Pancreas (tissue), 10 donors: ENCODE measurements at places on chromosomes 7 and 10. TPM values are rescaled to one million over a fixed set of nuclear protein-coding genes. Genes with fewer than 3 reads are reported as not detected.
A peak's percentile ranks its signal among the peaks of the same experiment; 100 is the strongest.

DNA sequence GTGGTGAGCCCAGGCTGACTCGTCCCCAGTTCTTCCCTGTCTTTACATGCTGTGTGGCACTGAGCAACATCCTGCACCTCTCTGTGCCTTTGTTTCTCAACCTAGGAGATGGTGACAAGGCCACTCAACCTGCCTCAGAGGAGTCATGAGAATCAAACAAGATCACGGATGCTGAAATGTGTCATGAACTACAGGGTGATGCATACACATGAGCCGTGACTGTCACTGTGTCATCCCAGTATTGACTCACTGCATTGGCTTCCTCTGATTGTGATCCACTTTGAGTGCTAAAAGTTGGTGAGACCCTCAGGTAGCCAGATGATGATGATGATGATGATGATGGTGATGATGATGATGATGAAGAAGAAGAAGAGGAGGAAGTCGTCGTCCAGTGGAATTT, 11.5 kb downstream of the C10orf71 start:
- no peak for DNase-seq

GRCh38 chr10:33638374-33638773, 303.9 kb upstream of the NRP1 start:
- no peak for DNase-seq

DNA sequence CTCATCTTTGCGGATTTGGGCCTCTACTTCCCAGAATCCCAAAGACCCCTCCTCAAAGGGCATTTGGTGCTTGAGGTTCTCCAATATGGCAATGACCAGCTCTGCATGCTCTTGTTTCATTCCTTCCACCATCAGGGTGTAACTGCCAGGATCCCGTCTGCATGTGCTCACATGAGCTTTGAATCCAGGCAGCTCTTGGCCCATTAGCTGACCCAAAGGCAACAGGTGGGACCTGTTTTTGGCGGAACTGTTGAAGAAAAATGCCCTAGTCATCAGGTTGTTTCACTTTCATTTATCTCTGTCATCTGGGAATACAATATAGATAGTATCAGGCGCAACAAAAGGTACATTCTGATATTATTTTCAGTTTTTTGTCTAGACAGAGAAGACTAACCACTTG, 159.1 kb upstream of the TCF7L2 start:
- no peak for DNase-seq

The WIPF3 gene
- 1.6 TPM for polyA plus RNA-seq

GRCh38 chr10:29252811-29253689, 35.8 kb upstream of the LYZL1 start:
- no peak for DNase-seq

DNA sequence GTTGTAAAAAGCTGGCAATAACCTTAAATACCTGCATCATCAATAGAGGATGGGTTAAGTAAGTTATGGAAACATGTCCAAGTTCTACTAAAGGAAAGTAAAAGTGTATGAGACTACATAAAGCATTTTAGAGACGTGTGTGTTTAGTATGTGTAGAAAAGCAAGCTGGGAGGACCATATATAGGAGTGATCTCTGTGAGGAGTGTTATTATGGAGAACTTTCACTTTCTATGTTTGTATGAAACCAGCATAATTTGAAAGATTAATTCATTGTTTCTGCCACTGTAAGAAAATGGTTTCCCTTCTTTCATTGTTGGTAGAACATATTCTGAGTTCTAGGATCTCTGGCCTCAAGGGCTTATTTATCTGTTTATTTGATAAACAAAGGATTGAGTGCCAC, 19.2 kb upstream of the PDLIM1 start:
- DNase-seq = no peak

- no peak for DNase-seq
These were observed 3.3 kb downstream of the IMMP2L start for GRCh38 chr7:111558991-111559390.

DNA sequence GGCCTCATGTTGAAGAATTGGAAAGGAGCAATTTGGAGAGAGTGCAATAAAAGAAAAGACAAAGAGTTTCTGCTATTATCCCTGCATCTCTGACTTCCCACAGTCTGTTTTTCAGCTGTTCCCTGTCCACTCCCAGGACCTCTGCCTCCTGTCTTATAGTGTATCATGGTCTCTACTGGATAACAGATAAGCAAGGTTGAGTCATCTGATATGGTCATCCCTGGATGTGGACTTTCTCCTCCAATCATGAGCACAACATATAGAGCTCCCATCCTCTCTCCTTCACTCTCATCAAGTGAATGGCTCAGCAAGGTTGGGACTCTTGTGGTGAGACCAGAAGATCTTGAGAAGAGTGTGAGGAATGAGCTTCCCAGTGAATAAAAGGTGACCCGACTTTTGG, 123.1 kb downstream of the PLCE1 start:
- DNase-seq = no peak

The ATP6V0A4 gene
- 0.23 TPM for polyA plus RNA-seq

- DNase-seq = no peak
These were observed 125.4 kb downstream of the KCNMA1 start for GRCh38 chr10:77512219-77512578.

DNA sequence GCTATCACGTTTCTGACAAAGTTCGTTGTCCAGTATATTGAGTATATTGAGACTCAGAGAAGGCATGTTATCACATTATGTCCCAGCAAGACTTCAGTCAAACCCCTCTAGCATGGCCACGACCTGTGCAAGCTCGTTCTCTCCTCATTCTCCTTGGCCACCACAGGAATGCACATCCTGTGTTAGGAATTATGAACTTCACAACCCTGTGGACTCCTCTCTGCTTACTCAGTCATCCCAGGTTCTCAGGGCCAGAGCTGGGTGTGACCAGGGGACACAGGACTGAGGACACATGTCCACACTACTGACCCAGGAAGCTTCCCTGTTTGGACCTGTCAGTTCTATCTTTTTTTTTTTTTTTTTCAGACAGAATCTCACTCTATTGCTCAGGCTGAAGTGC, 4.4 kb downstream of the SH2D4B start:
- DNase-seq = no peak

DNA sequence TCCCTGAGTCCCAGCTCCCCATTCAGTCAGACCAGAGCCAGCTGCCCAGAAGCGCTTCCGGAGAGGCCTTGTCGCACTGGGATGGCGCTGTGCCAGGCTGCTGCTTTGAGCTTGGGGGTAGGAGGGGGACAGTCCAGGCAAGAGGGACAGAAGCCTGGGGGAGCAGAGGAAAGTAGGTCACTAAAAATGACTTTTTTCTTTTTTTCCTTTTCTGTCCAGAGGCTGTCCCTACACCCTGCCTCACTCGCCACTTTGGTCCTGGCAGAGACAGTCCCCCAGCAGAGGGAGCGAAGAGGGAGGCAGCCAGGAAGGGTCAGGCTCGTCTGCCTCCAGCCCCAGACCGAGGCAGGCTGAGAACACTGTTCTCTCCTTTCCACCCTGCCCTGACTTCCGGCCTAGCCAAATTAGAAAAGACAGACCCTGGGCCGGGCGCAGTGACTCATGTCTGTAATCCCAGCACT, 15.8 kb upstream of the TRIM8 start:
- peak; percentile 76 for DNase-seq

The TMEM184A gene
- polyA plus RNA-seq = 58.9 TPM

GRCh38 chr7:125184801-125185200, 255.2 kb upstream of the POT1 start:
- DNase-seq = no peak

The HTRA1 gene
- polyA plus RNA-seq = 19.2 TPM

The PNLIPRP2 gene
- polyA plus RNA-seq = 1,594 TPM

The OGDHL gene
- 9.2 TPM for polyA plus RNA-seq

DNA sequence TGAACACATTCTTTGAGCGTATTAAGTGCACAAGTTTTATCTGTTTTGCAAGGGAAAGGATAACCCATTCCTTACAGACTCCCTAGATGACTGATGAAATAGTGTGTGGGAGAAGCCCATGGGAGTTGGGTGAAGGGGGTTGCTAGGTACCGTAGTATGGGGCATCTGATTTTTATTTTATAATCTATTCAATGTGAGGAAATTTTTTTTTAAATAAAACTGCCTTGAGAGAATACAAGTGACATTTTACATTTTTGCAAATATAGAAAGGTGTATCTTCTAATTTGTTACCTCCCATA, 1.4 kb downstream of the BTAF1 start:
- no peak for DNase-seq

The TMEM26 gene
- 0.14 TPM for polyA plus RNA-seq

The CAMK2G gene
- polyA plus RNA-seq = 18.4 TPM

The HTR7 gene
- not detected for polyA plus RNA-seq

DNA sequence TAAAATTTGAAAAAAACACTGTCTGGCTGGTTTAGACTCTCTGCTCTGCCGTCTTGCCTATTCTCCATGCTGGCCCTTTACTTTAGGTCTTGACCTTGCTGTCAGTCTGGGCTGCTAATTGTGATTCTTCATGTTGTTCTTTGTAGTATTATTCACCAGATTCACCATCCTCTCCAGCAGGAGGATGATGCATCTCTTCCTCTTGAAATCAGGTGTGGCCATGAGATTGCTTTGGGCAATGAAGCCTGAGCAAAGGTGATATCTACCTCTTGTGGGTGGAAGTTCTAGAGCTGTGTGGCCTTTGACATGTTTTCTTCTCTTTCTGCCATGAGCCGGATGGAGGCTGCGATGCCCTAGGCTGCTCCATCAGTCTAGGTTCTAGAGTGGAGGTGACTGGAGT, 51.3 kb upstream of the ITPRID1 start:
- no peak for DNase-seq

The INHBA gene
- 0.27 TPM for polyA plus RNA-seq
